ENCODE measurements at places on chromosomes 12 and 14.
A peak's percentile ranks its signal among the peaks of the same experiment; 100 is the strongest.

GRCh38 chr14:104912053-104912452 is 12.6 kb upstream of the PLD4 start:
- DNase-seq = no peak

GRCh38 chr12:109881752-109882151 is 1.4 kb upstream of the GLTP start:
- no peak for DNase-seq

- no peak for DNase-seq
Measured at GRCh38 chr12:67669217-67669933, 20.8 kb downstream of the DYRK2 start.

DNA sequence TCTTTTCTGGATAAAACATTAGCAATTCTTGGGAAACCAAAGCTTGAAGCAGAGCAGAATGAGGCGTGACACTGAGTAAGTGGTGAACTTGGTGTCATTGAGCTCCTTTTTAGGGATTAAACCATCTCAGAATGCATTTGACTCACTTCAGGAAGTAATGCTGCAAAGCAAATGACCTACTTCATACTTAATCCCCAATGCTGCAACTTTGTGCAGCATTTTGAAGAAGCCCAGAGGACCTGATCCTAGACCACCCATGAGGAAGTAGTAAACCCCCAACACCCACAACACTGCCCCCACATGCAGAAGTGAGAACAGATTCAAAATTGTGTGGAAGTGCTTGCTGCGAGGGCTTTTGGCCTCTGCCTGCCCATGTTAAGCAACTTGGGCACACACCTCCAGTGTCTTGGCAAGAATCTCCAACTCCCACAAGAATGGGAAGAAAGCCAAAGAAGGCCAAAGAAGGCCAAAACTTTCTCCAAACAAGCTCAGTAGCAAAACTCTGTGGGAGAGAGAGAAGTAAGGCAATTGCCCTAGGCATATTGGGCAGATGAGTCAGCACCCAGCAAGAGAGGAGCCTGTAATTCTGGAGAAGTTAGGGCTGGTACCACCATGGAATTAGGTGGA is 69.2 kb upstream of the ETV6 start:
- no peak for DNase-seq

- no peak for DNase-seq
Measured at GRCh38 chr12:100576331-100577036, 3.0 kb downstream of the GAS2L3 start.

DNA sequence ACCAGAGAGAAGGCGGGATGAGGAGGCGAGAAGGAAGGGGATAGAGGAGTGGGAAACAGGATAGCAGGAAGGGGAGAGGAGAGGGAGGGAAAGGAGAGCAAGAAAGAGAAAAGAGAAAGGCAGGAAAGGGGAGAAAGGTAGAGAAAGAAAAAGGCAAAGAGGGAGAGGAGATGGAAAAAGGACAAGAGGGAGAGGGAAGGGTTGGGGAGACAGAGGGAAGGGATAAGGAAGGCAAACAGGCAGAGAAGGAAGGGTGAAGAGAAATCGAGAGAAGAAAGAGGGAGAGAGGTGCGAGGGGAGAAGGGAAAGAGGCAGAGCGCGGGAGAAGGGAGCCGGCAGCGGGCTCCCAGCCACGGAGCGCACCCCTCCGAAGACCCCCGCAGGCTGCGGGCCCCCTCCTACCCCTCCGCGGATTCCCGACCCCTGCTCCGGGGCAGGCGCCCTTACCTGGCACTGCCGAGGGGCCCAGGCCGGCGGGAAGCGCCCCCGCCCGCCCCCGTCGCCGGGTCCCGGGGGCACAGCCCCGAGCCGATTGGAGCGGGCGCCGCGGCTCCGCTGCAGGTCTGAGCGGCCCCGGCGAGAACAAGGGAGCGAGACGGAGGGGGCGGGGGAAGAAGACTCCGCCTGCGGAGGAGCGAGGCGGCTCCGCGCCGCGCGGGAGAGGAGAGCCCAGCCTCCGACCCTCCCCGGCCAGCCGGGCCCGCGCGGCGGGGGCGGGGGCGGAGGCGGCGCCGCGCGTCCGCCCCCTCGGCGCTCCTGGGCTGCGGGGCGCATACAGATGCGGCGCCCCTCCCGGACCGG is at the start of gene CDH24:
CDH24 (minus strand) TSS at position 565 of the 801 bp plus-strand sequence. CDS start 1,787 bp downstream, outside the sequence.
- peak; percentile 48 for DNase-seq

DNA sequence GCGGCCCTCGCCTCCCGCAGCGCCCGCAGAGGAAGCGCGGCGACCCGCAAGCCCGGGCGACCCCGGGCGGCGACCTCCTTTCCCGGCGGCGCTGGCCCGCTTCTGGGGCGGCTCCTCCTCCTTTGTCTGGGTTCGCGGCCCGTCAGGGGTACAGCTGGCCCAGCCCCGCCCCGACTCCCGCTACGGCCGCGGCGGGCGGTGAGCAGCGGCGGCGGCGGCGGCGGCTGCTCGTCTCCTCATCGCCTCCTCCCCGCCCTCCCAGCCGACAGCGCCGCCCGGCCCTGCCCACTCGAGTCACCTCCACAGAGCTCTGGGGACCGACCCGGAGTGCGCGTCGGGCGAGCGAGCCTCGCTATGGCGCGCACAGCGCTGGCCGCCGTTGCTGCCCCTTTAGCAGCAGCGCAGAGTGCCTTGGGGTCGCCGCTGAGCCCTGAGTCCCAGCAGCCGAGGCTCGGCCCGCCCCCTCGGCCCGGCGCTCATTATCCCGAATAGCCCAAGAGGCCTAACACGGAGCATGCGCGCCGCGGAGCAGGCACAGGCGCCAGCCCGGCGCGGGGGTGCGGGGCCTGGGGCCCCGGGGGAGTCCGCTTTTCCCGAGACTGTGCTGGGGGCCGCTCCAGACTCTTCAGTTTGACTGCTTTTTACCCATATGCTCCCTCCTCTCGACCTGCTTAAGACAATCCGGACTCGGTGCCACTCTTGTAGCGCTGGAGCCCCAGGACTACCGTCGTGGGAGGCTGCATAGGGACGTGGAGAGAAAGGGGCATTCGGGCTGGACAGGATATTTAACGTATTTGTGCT is at the start of gene SOS2:
SOS2 (minus strand) TSS at position 104 of the 801 bp plus-strand sequence. CDS start 295 bp downstream, outside the sequence.
- DNase-seq = peak; percentile 81

DNA sequence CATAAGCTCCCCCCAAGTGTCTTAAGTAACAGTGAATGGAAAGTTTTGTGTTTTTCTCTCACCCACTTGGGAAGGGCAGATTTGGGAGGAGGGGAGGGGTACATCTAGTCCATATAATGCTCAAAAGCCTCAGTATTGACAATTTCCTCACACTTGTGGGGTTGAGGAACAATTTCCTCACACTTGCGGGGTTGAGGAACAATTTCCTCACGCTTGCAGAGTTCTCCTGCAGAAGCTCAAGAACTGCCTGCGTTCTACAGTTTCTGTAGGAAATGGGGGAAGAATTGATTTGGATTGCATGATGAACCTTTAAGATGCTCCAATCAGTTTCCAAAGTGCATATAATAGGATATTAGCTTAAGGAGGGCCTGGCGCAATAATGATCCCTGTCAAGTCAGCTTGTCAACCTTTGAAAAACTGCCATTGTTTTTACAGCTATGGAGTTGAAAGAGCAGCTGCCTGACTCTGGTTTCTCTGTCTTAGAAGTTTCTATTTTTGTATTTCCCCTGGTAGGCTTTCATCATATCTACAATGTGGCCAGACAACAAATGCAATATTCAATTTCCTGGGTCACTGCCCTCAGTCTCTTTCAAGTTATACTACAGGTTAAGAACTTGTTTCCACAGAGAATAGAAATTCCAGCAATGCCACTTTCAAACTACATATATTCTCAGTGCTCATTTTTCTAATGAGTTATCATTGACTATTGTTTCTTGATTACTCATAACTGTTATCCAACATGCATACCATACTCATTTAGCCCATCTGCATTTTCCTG is 66.5 kb downstream of the PLEKHG7 start:
- no peak for DNase-seq

DNA sequence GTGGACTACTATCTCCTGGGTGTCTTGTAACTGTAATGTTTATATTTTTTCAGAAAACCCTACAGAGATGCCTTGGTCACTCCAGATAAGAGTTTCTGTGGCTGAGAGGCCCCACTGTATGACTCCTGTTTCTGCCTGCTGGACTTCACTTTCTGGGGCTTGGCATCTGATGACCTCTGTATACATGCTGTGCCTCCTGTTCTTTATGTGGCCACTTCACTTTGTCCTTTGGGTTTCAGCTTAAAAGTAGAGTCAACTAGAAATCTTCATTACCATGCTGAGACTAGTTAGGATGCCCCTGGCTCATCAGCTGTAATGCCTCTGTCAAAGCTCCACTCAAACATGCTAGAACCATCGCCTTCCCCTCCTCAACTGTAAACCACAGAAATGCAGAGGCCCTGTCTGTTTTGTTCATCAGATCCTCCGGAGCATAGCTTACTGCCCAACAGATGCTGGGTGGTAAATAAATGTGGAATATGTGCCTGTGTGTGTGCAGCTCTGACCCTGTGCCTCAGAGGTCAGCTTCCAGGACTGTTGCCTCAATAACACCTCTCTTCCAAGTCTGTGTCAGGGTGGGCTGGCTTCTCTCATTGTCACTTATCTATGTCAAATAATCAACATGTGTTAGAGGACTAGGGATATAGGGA is 25.5 kb downstream of the ZNF664 start:
- no peak for DNase-seq

- no peak for DNase-seq
Measured at GRCh38 chr14:20440882-20441281, 4.9 kb upstream of the KLHL33 start.

- DNase-seq = no peak
Measured at GRCh38 chr14:71967704-71968103, 35.5 kb downstream of the RGS6 start.

DNA sequence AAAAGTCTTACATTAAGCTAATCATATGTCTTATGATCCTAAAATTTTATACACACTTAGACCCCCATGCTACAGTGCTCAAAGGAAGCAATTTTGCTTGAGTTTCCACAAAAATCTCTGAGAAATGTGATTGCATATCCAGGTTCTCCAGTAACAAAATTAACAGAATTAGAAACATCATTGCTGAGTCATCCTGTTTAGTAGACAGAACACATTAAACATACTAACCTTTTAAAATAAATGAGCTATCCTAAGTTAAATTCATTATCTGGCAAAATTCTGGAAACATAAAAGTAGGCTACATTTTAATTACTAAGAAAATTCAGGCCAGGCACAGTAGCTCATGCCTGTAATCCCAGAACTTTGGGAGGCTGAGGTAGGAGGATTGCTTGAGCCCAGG is 94.7 kb downstream of the DENND5B start:
- no peak for DNase-seq
